Stimulated activated naive CD8-positive, alpha-beta T cell treated with anti-CD3 and anti-CD28 coated beads, Interleukin-15, Interleukin-2, amounts not matched to agents 100 U/mL and 50 U/mL, for 24 hours (primary cell): ENCODE measurements at places on chromosomes 16 and 17.
A peak's percentile ranks its signal among the peaks of the same experiment; 100 is the strongest.

- no peak for DNase-seq
Measured at GRCh38 chr16:68728523-68728922, 8.6 kb upstream of the CDH1 start.

GRCh38 chr17:68196394-68197090 lies 51.3 kb upstream of the AMZ2 start:
- DNase-seq = no peak

DNA sequence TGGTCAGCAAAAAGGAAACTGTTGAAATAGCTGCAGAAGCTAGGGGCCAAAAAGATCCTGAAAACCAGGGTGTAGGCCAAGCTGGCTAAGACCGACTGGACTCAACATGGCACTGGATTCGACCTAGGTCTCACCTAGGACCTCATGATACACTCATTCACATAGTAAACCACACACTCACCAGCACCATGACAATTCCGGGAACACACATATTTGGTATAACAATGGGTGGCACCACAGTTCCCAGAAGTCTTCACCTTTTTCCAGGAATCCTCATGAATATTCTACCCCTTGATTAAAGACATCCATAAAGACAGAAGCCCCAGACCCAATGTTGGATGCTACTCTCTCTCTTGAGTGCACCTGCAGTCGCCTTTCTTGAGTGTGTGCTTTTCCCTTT lies 460.1 kb downstream of the TMEM114 start:
- no peak for DNase-seq

DNA sequence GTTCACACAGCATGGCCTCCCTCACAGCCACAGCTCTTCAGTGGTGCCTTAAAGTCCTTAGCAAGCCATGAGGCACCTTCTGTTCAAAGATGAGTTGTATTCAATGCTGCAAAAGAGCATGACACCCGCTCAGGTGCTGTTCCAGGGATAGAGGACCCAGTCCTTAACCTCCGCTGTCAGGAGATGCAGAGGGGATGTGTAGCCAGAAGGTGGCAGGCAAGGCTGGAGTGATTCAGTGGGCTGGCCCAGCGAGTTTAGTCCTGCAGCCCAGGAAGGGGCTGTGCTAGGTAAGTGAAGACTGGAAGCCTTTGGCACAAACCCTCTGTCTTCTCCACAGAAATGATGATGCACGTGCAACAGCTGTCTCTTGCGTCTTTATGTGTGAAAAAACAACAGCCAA lies 25.0 kb upstream of the ADAM11 start:
- no peak for DNase-seq

DNA sequence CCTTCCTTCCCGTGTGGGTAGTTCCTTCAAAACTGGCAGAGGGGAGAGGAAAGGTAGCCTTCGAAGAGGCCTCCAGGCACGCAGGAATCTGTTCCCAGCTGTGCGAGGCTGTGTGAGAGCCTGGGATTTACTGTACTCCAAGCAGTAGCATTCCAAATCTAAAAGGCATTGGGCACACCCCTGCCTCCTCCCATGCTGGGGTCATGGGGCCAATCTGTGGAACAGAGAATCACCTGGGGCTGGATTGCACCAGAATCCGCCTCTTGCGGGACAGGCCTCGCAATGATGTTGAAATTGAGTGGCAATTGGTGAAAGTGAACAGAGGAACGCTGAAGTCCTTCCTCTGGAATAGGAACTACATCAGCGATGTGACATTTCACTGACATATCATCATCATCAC lies 72.5 kb upstream of the IRX3 start:
- no peak for DNase-seq

GRCh38 chr16:66516808-66517585 lies 32.9 kb downstream of the TK2 start:
- DNase-seq = peak; percentile 88

GRCh38 chr16:89697616-89698331 lies 3.7 kb downstream of the SPATA2L start:
- peak; percentile 6 for DNase-seq

GRCh38 chr17:74994440-74994839 lies 7.0 kb downstream of the CDR2L start:
- no peak for DNase-seq

DNA sequence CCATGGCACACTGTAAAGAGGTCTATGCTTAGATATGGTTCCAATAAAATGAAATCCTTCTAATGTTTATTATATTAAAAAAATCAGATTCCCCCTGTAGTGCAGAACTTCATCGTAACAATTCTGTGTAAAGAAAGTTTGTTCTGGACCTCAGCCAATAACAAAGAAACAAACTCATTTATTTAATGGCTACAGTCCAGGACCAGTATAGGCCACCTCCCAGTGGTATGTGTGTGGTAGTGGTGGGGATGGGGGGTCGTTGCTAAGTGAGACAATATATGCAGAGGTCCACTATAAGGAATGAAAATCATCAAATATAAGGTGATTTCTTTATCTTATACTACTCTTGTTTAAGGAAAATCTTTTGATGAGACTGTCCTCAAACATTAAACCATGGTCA lies 136.4 kb downstream of the CDK5R1 start:
- DNase-seq = no peak

DNA sequence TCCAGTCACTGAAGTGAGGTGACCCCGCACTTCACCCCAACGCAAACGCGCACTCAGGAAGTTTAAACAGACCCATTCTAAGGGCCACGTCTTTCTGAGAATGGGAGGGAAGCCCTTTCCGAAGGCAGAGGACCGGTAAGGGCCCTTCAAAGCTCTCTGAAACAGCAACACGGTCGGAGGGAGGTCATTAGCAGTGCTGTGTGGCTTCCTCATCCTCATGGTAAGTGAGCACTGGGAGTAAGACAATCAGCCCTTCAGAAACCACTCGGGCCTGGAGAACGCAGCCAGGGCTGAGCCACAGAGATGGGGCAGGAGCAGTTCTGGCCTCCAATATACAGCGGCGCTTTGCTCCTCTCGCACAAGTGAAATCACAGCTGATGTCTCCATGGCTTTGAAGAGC lies 23.7 kb downstream of the SRL start:
- DNase-seq = no peak

GRCh38 chr16:7763111-7763510 lies 430.5 kb downstream of the RBFOX1 start:
- no peak for DNase-seq

DNA sequence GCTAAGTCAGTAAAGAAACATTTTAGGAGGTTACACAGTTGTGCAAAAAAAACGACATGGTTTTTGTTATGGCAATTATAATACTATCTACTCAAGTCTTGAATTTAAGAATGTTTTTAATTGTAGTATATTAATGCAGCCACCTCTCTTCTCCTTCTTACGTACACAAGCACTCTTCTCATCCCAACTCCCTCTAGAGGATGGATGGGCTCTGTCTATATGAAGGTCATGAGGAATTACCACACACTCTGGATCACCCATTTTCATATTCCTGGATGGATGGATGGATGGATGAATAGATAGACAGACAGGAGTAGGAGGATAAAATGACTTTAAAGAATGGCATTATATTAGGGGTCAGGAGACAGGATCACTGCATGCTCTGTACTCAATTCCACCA lies 120.0 kb downstream of the PHKB start:
- DNase-seq = no peak

GRCh38 chr17:74471341-74471740 lies 4.9 kb downstream of the CD300A start:
- no peak for DNase-seq

DNA sequence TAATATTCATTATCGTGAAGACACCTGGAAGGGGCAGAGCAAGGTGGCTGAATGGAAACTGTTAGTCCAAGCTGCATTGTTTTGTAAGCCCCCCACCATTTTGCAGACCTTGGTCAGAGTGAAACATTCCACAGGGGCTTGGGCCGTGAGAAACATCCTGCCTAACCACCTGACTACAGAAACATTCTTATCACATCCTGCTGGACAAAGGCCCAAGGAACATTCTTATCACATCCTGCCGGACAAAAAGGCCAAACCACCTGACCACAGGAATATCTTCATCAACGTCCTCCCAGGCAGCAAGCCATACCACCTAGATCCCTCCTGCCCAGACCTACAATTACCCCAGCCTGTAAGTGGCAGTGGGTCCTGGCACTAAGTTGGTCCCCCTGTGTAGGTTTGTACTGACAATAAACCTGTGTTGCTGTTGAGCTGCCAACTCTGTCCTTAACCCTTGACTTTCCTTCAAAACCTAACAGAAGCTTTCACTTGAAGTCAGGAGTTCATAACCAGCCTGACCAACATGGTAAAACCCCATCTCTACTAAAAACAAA lies 19.6 kb downstream of the ATF7IP2 start:
- no peak for DNase-seq

DNA sequence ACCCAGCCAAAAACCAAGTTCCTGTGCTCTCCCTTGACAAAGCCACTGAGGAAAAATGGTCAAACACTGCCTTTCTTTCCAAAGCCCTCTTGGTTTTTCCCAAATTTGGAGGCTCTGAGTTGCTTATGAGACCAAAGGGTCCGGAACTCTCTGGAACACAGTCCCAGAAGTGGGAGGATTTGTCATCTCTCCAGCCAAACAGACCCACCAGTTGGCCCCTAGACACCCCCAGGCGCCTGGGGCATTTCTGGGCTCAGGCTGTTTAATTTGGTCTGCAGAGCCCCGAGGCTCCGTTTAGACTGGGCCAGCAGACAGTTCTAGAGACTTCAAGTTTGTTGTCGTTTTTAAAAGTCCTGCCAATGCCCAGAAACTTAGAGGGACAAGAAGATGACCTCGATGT lies 239.1 kb downstream of the SEC14L1 start:
- no peak for DNase-seq

DNA sequence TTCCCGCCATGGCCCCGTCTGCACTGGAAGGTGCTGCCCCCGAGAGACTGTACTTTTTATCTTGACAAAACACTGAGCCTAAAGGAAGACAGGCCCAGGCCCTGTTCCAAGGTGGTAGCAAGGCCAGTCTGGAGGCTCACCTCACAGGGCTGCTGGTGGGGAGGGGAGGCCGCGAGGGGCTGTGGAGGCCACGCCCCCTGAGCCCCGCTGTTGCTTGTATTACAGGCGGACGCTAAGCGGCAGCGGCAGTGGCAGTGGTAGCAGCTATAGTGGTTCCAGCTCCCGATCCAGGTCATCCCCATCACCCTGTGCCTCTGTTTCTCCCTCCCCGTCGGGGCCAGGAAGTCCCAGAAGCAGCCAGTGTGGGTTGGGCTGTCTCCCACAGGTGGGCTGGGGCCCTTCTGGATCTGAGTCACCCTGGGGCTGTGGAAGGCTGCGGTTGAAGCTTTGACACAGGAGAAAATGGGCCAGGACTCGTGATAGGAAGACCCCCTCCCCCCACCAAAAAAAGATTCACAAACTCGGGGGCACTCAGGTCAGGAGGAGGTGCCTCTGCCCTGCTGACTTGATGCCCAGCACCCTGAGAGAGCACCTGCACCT lies 13.3 kb upstream of the IL17C start:
- DNase-seq = no peak
